Hepatocyte (in vitro differentiated cells): ENCODE measurements at places on chromosomes 5 and 9. TPM values are rescaled to one million over a fixed set of nuclear protein-coding genes. Genes with fewer than 3 reads are reported as not detected.

The IRX1 gene
- 3.8 and 4.3 TPM in 2 replicates for total RNA-seq

The PFN3 gene
- not detected in 2 replicates for total RNA-seq

GRCh38 chr9:110476251-110476650 lies 103.3 kb downstream of the SVEP1 start:
- H3K27me3 ChIP-seq: no peaks in the 10 kb centered on the region
- no peaks in the 10 kb centered on the region for H3K4me1 ChIP-seq
- H3K4me3 ChIP-seq: no peak overlapping the region
- H3K36me3 ChIP-seq: no peaks in the 10 kb centered on the region

DNA sequence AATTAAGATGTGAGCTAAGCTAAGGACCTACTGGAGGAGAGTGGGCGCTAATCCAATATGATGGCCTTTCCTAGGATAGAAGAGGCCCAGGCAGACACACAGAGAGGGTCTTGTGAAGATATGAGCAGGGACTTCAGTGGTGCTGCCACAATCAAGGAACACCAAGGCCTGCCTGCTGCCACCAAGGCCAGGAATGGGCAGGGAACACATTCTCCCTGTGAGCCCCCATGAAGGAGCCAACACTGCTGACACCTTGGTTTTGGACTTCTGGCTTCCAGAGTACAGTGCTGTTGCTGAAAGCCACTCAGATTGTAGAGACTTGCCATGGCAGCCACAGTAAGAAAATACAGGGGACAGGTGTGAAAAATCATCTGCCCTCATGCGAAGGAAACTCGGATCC lies 73.1 kb upstream of the IRX1 start:
- H3K36me3 ChIP-seq: no peaks in the 10 kb centered on the region
- H3K4me3 ChIP-seq: no peak overlapping the region
- no peaks in the 10 kb centered on the region for H3K27me3 ChIP-seq
- no peaks in the 10 kb centered on the region for H3K4me1 ChIP-seq

- DNase-seq: peak; percentile 34
- no peaks in the 10 kb centered on the region for H3K36me3 ChIP-seq
- H3K4me3 ChIP-seq: no peak overlapping the region
- H3K27me3 ChIP-seq: no peaks in the 10 kb centered on the region
- H3K27ac ChIP-seq: peak overlapping the region; percentile 73
- peaks cover 15% of the 10 kb centered on the region for H3K4me1 ChIP-seq
These were observed 174.0 kb downstream of the HMHB1 start for GRCh38 chr5:143985832-143986515.

GRCh38 chr5:31407921-31408693 lies 123.8 kb downstream of the DROSHA start:
- H3K4me3 ChIP-seq: no peak overlapping the region
- H3K36me3 ChIP-seq: no peaks in the 10 kb centered on the region
- no peaks in the 10 kb centered on the region for H3K27me3 ChIP-seq
- no peaks in the 10 kb centered on the region for H3K4me1 ChIP-seq
